Lower lobe of right lung (tissue), 2 donors: ENCODE measurements at places on chromosomes 4 and X.

GRCh38 chr4:169723207-169723965 lies 34.4 kb downstream of the HPF1 start:
- no peak for DNase-seq

DNA sequence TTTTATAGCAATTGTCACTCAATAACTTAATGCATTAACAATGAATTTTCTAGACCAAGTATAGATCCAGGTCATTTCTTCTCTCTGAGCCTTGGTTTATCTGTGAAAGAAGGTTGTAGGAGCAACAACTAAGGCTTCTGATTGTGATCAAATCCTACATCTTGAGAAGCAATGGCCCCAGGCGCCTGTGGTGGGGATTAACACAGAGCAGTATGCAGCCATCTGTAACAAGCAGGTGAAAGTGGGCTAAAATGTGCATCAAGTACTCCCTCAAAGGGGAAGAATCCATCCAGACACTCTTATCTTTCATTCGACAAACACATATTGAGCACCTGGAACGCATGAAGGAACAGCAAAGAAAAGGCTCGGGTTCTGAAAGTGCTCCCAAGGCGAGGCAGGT lies 19.1 kb upstream of the SETD7 start:
- no peak for DNase-seq

DNA sequence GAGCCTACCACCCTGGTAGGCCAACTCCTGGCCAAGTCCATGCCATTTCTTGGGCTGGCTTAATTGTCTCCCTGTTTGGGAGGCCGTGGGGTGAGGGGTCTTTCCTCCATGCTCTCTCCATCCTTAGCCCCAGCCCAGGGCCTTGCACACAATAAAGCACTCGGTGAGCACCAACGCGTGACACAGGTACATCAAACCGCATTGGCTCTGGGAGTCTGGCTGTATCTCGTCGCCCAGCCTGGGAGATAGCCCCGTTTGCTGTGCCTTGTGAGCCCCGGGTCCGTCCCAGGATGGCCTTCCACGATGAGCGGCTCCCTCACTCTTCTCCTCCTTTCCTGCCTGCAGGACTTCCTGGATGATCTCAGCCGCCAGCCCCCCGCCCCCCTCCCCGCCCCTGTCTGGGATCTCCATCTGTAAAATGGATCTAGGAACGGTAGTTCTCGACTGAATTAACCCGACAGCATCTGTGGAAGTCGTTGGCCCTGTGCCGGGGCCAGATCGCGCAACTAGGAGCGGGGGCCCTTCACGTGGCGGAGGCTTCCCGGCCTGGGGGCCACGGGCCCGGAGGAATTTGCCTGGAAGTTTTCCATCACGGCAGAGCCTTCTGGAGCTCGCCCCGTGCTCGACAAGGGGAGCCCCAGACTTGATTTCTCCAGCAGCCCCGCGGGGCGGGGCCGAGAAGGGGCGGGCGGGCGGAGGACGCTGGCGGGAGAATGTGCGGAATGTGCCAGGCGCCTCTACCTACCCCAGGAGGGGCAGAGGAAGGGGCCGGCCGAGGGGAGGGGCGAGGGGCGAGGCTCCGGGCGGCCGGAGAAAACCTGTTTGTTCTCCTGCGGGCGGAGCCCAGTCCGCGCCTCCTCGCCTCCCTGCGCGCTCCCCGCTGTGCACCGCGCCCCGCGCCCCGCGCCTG lies at the start of gene ZNF185:
Gene ZNF185 (plus strand): TSS at position 846 of the 910 bp plus-strand sequence. CDS start 16,423 bp downstream, outside the sequence.
- peak; percentile 79 for DNase-seq

DNA sequence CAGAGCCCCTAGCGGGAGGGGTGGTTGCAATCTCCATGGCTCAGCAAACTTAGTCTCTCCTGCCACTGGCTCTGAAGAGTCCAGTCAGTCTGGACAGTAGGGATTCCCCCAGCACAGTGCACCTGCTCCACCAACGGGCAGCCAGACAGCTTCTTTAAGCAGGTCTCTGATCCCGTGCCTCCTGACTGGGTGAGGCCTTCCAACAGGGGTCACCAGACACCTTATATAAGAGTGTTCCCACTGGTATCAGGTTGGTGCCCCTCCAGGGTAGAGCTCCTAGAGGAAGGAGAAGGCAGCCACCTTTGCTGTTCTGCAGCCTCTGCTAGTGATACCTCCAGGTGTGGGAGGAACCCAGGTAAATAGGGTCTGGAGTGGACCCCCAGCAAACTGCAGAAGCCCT lies 1393.4 kb downstream of the STIM2 start:
- no peak for DNase-seq

DNA sequence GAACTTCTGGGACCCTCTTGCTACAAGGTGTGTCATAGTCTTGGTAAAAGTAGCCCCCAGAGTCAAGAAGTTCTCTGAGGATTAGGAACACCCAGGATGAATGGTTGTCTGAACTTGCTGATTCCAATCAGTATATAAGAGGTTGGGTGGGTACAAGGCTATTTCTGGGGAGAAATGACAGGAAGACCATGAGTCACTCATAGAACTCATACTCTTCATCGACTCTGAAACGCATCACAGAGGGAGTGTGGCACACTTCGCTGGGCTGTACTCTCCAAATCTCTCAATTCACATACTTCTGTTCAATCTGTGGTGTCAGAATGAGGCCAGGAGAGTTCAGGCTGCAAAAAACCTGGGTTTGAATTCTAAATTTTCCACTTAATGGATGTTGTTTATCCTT lies 193.2 kb upstream of the LEF1 start:
- DNase-seq = no peak

- DNase-seq = no peak
Observed at GRCh38 chrX:57674861-57675260, 5.2 kb downstream of the NLRP2B start.

- DNase-seq = no peak
Observed at GRCh38 chr4:168766604-168767316, 243.3 kb downstream of the CBR4 start.

- DNase-seq = no peak
Observed at GRCh38 chr4:173169178-173169427, 492 bp downstream of the GALNT7 start.

DNA sequence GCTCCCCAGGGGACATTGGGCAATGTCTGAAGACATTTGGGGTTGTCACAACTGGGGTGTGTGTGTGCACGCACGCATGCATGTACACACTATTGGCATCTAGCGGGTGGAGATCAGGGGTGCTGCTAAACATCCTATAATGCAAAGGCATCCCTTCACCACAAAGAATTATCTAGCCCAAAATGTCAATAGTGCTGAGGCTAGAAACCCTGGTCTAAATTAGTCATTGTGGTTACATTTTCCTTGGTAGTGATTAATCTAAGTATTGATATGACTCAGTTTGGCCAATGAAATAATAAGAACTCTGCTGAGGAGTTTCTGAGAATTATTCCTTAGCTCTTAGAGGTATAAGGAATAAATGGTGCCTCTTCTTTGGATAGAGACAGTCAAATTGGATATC lies 200.2 kb downstream of the CLCN4 start:
- DNase-seq = no peak

- DNase-seq = no peak
Observed at GRCh38 chr4:23956601-23957364, 66.9 kb upstream of the PPARGC1A start.

- no peak for DNase-seq
Observed at GRCh38 chr4:86816501-86817273, 32.5 kb downstream of the SLC10A6 start.
